Bronchial epithelial cell (primary cell): ENCODE measurements at places on chromosomes 12 and 14.

DNA sequence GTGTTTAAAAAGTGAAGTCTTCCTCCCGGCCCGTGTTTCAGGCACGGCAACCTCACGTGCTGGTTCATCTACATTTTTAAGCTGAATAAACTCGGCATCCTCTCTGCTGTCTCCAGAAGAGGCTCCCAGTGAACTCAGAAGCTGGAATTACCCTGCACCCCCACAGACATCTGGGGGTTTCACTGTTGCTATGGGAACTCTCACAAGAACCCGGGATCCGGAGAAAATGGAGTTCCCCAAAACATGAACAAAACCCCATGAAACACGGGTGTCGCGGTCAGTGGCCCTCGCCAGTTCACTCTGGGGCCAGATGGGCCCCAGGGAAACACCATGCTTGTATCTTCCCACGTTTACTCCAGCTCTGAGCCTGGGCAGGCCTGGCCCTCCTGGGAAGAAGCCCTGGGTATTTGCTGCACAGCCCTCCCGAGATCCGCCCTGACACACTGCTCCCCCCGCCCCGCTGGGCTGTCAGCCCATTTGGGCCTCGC is 143.7 kb downstream of the PIWIL1 start:
- DNase-seq = no peak

DNA sequence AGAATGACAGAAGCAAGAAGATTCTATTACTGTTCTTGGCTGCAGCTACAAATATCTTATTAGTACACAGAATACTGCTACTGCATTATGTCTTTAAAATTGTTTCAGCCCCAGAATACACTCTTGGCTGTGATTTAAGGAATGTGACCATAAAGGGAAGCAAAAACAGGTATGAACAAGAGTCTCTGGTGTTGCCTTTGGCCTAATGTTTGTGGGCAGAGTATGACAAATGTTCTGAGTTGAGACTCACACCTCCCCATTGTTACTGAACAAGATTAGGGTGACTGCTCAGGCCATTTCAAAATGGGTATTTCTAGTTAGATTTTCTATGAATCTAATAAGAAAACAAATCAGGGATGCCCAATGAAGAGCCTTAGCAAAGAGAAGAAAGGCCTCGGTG is 28.5 kb downstream of the TTC6 start:
- peak; percentile 95 for DNase-seq

GRCh38 chr14:28494196-28494595 is 272.4 kb upstream of the FOXG1 start:
- peak; percentile 96 for DNase-seq

GRCh38 chr12:26528943-26529342 is 304.1 kb downstream of the ITPR2 start:
- no peak for DNase-seq

GRCh38 chr12:108360487-108360886 is 21.4 kb upstream of the CMKLR1 start:
- peak; percentile 20 for DNase-seq

DNA sequence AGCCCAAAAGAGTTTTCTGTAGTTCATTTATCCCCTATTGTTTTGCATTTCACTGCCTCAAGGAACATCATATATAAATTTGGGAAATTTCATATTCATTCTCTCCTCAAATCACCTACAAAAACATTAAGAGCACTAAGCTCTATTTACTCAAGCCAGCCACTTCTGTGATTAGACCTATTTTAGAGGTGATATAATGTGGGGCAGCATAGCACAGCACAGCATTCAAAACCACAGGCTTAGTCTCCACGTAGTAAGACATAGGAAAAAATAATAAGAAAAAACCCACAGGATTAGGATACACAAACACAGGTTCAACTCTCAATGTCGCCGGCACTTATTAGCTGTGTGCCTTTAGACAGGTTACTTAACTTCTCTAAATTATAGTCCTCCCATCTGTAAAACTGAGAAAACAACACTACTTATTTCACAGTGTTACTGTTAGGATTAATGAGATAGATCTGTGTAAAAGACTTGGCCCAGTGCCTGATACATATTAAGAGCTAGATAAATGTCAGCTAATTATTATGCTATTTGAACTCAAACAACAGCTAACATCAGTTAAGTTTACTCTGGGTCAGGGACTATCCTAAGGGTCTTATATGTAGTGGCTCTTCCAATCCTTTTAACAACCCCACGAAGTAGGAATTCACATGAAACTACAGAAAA is 20.3 kb downstream of the DCAF5 start:
- DNase-seq = no peak

DNA sequence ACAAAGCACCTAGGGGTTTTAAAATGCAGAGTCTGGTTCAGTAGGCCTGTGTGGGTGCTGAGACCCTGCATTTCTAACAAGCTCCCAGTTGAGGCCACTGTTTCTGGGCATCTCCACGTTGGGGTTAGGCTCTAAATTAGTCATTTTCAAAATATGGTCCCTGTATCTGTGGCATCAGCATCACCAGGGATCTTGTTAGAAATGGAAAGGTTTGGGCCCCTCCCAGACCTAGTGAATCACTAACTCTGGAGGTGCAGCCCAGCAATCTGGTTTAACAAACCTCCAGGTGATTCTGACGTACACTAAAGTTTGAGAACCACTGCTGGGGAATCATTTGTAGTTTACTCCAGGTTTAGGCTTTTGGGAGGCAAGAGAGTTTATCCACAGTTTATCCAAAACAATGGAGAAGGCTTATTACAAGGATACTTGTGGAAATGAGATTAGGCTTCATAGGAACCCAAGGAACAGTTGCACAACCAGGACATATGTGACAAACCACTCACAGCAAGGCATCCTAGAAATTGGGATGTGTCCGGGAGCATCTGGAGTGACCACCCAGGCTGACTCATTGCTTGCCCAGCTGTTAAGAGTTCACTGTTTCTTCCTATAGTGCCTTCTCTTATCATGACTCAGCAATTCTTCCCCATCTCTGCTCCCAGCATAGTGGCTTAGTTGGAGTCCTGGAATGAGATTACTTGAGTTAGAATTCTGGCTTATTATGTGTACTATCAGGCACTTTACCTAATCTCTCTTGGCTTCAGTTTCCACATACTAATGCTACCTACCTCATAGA is 71.6 kb upstream of the STXBP6 start:
- DNase-seq = peak; percentile 21

DNA sequence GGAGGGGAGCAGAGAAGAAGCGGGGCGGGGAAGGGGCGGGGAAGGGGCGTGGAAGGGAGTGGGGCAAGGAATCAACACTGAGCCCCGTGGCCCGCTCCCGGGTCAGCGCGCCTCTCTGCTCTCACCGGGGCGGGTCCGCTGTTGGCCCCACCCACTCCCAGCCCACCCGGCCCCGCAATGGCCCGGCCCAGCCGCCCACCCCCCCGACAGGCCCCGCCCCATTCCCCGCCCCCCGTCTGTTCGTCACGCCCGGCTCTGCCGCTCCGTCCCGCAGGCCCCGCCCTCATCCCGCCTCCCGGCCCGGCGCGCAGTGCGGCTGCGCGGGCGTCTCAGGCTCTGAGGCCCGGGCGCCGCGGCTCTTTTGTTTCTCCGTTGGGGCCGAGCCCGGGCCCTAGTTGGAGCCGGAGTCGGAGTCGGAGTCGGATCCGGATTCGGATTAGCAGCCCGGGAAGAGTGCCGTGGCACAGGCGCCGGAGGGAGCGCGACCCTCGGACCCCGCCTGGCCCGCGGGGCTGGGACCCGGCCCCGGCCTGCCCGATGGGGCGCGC is at the start of gene ULK1:
Gene ULK1 (plus strand): TSS at position 310 of the 548 bp plus-strand sequence. CDS start 380 bp downstream, outside the sequence.
- DNase-seq = peak; percentile 60

- DNase-seq = no peak
These were observed 816.1 kb upstream of the TMEM132C start for GRCh38 chr12:127450826-127451225.

DNA sequence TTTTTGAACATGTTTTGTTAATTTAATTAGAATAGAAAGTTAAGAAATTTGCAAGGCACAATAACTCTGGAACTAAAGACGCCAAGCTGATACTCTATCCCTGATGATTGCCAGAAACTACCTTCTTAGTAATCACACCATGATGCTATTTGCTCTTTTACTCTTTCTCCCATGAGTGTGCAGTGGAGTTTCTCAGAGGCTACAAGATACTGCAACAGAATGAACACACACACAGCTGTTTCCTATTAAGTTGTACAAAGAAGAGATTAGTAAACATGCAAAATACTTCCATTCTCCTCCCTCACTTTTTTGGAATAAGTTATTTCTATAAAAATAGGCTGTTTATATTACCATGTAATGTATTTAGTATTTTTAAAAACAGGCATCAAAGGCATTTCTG is 1367.5 kb downstream of the AACS start:
- no peak for DNase-seq

DNA sequence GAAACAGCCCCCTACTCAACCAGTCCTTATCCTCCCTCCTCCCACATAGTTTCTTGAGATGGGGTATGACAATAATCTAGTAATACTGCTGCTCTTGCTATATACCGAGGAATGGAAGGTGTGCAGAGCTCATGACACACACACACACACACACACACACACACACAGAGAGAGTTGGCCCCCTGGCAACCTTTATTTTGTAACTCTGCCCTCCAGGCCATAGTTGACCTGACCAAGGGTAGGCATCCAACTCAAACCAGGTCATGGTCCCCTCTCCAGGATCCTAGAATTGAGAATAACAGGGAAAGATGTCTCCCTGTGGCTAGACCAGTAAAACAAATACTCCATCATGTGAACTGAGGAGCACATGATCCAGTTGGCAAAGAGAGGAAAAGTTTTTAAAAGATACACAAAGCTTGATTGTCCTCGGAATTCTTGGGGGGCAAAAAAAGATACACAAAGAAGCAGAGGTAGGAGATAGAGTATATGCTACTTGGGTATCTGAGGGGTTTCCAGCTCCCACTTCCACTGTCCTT is 11.3 kb downstream of the ERO1A start:
- no peak for DNase-seq

DNA sequence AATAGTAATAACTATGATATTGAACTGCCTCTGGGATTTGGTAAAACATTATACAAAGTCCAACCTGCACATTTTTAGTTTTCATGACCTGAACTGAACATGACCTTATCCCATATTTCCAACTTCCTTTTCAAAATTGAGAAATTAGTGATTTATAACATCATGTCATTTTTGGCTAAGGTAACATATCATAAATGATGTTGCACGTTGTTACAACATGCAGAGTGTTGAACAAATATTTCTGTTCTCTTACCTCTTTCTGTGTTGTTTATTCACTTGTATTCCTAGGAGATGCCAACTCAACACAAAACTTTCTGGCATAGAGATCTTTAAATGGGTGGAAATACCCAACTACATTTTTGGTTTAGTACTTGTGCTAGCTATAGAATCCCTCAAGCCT is 496.0 kb downstream of the SLC6A15 start:
- peak; percentile 2 for DNase-seq

DNA sequence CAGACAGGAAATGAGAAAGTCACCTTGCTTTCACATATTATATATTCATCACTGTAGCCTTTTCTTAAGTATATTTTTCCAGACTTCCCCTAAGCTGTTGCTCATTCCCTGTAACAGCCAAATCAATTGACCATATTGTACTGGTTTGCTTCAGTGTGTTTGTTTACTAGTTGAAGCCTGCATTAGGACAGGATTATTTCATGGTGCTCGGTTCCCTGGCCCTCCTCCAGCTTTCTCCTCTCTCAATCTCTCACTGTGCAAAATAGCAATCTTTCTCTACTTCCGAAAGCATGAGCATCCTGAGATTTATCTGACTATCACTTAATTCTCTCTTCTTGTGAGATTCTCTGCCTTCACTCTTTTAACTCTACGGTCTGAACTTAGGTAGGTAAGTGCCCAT is 2.4 kb downstream of the SLC35F4 start:
- no peak for DNase-seq

DNA sequence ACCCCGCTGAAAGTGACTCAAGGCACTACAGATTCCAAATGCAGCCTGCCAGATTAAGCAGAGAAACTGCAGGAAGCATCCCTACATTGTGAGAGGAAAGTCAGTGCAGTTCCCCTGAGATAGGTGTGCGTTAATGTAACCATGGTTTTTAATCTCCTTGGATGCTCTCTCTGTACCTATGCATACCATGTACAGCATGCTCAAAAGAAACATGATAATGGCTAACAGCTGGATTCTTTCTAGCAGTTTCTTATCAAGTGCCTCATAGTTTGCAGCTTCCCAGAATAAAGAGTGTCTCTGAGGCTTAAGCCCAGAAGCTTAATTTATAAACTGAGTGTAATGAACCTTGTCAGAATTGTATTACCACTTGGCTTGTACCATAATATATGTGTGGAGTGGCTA is 17.1 kb upstream of the MDM1 start:
- DNase-seq = no peak

GRCh38 chr14:88188745-88189416 is 134.2 kb downstream of the KCNK10 start:
- no peak for DNase-seq

- peak; percentile 39 for DNase-seq
These were observed 218.9 kb downstream of the ADAMTS20 start for GRCh38 chr12:43332977-43333640.

- DNase-seq = peak; percentile 21
These were observed 10.9 kb downstream of the ISCU start for GRCh38 chr12:108573317-108573716.

DNA sequence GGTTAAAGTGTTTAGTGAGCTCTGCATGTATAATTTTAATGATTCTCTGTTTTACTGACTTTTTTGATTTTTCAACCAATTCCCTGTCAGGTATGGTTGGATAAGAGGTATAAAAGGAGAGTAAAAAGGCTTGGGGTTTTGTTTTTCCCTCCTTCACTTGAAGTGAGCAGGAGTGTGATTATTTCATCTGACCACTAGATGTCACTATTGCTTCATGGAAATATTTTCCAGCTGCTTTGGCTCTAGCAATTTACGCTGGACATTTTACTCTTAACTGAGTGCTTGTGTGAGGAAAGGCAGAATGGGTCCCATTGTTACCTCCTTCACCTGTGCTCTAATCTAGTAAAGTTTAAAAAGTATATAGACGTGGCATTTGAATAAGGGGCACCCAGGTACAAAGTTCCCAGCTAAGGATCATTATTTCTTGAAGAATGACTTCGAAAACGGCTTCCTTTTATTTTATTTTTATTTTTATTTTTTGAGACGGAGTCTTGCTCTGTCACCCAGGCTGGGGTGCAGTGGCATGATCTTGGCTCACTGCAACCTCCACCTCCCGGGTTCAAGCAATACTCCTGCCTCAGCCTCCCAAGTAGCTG is 66.5 kb downstream of the TBC1D30 start:
- peak; percentile 67 for DNase-seq

- no peak for DNase-seq
These were observed 107.3 kb upstream of the RTL1 start for GRCh38 chr14:101010835-101011234.

- DNase-seq = no peak
These were observed 63.8 kb upstream of the ACTN1 start for GRCh38 chr14:69042787-69043444.

DNA sequence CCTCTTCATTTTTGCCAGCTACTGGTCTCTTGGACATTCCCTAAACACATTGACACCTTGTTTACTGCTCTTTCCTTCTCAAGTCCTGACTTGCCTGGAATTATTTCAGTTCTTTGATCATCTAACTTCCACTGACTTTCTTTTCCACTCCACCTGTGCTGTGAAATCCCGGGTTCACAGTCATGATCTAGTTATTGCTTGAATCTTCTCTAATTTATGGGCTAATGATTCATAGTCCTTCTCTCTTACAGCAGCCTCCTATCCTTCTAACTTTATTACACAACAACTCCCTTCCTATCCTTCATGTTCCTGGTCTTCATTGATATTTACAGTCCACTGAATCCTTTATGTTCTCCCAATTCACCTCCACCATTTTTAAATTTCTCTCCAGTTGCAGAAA is 260.1 kb downstream of the C12orf75 start:
- DNase-seq = peak; percentile 86
